ENCODE measurements at places on chromosomes 4 and X. TPM values are rescaled to one million over a fixed set of nuclear protein-coding genes. Genes with fewer than 3 reads are reported as not detected.

The C4orf54 gene
- total RNA-seq: 0.63 TPM

The CITED1 gene
- total RNA-seq: 3.1 TPM

The PLAC1 gene
- total RNA-seq: not detected

The MAGEA4 gene
- not detected for total RNA-seq

The TEX13D gene
- total RNA-seq: not detected
